ENCODE measurements at places on chromosomes 12 and 14.

- DNase-seq = no peak
Measured at GRCh38 chr12:47141459-47141858, 61.7 kb upstream of the AMIGO2 start.

DNA sequence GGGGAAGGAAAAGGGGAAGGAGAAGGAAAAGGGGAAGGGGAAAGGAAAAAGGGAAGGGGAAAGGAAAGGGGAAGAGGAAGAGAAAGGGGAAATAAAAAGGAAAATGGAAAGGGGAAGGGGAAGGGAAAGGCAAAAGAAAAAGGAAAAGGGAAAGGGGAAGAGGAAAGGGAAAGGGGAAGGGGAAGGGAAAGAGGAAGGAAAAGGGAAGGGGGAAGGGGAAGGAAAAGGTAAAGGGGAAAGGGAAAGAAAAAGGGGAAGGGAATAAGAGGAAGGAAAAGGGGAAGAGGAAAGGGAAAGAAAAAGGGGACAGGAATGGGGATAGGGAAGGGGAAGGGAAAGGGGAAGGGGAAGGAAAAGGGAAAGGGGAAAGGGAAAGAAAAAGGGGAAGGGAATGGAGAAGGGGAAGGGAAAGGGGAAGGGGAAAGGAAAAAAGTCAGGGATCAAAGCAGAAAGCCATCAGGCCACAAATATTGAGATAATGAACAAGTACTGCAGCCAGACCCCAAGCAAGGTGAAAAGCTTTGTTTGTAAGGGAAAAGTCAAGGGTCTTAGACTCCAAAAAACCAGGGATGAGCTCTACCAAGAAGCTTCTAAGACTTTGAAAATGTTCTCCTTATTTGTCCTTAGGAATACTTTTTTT is 20.0 kb downstream of the DICER1 start:
- no peak for DNase-seq

DNA sequence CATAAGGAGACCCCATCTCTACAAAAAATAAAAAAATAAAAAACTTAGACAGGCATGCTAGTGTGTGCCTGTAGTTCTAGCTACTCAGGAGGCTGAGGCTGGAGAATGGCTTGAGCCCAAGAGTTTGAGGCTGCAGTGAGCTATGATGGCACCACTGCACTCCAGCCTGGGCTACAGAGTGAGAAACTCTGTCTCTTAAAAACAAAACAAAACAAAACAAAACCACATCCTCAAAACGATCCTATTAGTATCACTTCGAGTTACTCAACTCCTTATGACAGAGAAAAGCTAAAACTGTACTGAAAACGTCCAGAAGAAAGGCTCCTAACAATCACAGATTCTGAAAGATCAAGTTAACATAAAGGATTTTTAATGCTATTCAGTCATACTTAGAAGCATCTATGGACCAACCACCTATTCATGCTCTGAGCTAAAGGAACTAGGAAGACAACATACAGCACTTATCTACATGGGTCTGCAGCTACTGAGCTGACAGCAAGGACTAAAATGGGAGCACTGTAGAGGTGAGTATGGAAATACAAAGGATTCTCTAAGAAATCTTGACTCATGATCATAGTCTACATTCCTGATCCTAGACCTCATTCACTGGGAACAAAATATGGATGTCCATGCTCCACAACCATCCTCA is 75.3 kb upstream of the DUSP6 start:
- no peak for DNase-seq

GRCh38 chr12:116015525-116015924 is 262.0 kb downstream of the MED13L start:
- no peak for DNase-seq

DNA sequence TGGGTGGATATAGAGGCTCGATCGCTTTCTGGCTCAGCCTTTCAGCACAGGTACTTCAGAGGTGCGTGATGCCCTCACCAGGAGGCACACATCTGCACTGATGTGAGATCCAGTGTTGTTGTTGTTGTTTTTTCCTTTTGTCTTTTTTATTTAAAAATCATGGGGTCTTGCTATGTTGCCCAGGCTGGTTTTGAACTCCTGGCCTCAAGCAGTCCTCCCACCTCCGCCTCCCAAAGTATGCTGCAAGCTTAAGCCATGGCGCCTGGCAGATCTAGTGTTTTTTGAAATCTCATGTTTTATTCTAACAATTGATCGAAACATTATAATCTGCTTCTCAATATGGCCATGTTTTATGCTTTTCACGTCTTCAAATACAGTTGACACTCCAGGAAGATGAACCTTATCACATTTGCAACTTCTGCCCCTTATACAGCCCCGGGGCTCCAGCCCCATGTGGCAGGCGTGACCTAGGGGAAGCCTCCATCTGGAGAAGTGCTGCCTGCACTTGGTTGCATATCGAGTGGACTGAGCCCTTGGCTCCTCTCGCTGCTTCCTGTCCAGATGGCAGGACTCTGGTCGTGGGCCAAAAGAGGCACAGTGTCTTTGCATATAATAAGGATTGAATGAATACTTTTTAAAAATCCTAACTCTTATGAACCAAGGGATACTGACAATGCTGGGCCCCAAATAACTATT is 71.7 kb downstream of the TRAF3 start:
- DNase-seq = no peak

GRCh38 chr14:98366429-98366828 is 905.6 kb downstream of the BCL11B start:
- no peak for DNase-seq

GRCh38 chr12:52186118-52186840 is 5.5 kb downstream of the KRT80 start:
- no peak for DNase-seq

DNA sequence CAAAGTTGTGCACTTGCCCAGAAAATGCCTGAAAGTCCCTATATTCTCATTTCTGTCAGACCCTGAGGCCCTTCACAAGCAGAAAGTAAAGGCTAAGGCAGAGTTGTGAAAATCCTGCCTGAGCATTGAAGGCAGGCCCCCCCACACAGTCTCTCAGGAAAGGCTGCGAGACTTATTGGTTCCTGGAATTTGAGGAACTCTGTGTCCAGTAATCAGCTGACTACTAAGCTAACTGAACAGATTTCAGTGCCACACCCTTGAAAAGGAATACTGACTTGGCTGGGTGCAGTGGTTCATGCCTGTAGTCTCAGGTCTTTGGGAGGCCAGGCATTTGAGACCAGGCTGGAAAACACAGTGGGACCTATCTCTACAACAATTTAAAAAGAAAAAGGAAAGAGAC is 21.1 kb upstream of the PPP2R5E start:
- no peak for DNase-seq

DNA sequence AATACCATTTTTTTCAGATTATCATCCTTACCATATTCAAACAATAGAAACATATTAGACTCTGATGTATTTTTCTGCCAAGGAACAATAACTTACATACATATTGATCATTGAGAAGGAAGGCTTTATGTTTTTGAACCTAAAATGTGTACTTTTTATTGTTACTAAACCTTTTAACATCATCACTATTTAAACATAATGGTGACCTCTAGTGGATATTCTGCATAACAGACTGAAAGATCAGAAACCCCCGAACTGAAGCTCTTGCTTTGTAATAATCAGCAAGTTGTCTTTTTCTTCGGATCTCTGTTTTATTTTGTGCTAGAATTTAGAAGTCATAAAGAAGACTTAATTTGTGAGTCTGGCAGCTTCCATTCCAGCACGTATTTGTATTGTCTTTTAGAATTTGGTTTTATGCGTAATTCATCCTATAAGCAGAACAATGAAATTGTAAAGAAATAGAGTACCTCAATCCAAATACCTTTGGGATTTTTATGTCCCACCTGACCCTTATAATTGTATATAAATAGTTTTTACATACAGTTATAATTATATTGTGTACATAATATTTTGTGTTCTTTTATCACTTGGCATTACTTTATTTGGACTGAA is 125.9 kb upstream of the ATF1 start:
- no peak for DNase-seq

GRCh38 chr14:25049568-25050268 is at the start of gene STXBP6:
Gene STXBP6 (minus strand): TSS chr14:25050147. CDS start chr14:24974818, 75,329 bp downstream.
- no peak for DNase-seq

DNA sequence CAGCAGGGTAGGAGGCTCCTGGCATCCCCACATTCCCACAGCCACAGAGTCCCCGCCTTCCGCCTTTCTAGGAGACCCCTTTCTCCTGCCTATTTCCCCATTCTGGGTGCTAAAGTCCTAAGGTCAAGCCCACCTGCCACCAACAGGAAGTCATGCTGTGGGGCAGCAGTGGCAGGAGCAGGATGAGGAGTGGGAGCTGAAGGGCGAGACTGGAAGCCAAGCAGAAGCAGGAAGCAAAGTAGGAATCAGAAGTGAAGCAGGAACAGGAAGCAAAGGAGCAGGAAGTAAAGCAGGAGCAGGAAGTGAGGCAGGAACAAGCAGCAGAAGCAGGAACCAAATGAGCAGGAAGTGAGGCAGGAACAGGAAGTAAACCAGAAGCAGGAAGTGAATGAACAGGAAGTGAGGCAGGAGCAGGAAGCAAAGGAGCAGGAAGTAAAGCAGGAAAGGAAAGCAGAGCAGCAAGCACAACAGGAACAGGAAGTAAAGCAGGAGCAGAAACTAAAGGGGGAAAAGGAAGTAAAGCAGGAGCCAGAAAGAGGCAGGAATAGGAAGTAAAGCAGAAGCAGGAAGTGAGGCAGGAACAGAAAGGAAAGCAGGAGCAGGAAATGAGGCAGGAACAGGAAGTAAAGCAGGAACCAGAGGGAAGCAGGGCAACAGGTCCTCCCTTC is 38.3 kb upstream of the RIMBP2 start:
- no peak for DNase-seq

DNA sequence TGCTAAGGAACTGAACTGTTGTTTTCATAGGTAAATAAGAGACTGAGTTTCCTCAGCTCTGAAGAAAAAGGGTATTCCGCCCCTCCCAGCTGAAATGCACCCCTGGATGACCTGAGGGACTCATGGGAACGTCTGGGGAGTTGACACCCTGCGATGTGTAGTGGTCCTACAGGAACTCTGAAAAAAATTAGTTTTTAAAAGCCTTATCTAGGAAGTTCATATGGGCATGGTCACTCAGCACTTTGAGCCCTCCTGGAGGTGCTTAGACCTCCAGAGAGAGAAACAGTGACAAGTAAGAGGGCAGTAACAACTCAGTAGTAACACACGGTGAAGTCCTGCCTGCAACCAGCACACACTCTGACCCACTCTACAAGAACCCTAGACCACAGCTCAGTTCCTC is 91.2 kb upstream of the CNOT2 start:
- DNase-seq = no peak
